Uterus (tissue), 4 donors: ENCODE measurements at places on chromosomes 11 and 22.

DNA sequence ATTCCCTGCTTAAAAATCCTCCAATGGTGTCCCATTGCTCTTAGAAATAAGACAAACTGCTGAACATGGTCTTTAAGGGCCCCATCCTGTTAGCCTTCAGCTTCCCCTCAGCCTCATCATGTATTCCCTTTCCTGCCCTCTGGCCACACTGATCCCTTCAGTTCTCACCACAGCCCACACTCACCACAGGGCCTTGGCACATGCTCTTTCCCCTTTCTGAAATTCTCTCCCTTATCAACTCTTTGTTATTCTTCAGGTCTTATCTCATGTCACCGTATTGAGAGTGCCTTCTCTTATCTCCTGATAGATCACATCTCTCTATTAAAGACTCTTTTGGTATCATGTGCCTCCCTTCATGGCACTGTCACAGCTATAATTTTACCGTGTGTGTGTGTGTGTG lies 167.8 kb upstream of the MPPED2 start:
- DNase-seq = no peak

DNA sequence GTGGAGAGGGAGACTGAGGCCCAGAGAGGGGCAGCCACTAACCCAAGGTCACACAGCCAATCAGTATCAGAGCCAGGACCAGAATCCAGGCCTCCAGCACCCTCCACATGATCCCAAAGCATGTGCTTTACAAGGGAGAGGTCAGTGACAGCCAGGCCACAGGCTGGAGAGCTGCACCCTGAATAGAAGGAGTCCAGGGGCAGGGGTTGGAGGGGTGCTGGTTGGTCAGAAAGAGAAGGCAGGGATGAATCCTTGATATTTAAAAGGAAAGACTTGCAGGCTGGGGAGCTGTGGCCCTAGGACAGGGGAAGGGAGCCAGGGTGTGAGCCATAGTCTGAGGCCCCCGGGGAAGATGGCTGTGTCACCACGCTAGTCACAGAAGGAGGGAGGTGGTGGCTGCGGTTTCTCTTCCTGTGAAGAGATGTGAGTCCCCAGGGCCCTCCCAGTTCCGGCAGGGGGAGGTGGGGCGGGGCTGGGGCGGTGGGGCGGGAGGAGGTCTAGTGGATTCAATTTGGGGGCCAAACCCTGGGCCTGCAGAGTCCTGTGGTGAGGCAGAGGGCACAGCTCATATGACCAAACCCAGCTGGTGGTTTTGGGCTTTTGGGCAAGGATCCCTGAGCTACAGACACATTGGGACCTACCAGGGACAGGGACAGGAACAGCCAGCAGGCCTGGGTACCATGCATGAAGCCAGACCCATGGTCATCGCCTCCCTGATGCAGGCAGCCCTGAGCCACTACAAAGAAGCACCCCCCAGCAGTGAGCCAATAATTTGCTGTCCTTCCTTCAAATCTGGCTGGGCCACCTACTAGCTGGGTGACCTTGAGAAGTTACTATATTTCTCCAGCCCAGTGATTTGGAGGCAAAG lies 14.0 kb downstream of the RAC2 start:
- no peak for DNase-seq

DNA sequence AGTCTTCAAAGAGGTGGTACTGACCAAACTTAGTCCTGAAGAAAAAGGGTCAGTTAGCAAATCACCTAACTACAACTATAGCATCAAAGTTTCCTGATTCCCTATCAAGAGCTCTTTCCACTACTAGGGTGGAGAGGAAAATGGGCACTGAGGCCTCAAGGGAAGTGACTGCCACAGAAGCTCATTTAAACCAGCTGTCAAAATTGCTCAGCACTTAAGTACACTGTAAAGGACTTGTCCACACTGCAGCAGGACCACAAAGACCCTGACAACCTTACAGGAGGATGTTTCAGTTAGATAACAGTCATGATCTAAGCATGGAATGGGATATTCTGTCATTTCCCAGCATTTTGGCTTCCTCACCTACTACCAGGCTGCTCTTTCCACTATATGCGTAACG lies 33.0 kb downstream of the FAM168A start:
- no peak for DNase-seq

DNA sequence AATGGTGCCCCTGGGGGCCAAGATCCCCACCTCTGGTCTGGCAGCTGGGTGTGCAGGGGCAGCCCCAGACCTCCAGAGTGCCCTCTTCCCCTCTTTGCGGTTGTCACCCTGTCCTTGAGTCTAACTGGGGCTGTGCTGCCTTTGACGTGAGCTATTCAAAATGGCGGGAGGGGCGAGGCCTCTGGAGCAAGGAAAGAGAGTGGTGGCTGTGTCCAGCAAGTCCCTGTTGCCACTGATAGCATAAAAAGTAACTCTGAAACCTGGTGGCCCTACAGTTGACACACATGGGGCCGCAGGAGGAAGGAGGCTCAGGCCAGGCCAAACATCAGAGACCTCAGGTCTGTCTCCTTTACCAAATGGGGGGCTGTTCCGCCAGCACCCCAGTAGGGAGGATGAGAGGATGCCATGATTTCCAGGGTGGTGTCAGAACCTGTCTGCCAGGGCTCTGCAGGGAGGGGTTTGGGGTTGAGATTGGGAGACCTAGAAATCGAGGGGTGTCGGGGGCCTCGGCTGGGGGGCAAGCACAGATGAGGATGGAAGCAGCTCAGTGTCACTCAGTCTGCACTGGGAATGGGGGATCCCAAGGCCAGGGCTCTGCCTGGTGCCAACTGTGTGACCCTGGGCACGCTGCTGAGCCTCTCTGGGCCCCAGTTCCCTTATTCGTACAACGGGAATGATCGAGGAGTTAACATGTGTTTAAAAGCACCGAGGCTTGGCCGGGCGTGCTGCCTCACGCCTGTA lies 49.2 kb upstream of the KCNQ1OT1 start:
- no peak for DNase-seq

GRCh38 chr11:94142308-94143281 lies 14.0 kb downstream of the PANX1 start:
- no peak for DNase-seq

- DNase-seq = no peak
These were observed 3.4 kb downstream of the DHCR7 start for GRCh38 chr11:71444811-71445210.

DNA sequence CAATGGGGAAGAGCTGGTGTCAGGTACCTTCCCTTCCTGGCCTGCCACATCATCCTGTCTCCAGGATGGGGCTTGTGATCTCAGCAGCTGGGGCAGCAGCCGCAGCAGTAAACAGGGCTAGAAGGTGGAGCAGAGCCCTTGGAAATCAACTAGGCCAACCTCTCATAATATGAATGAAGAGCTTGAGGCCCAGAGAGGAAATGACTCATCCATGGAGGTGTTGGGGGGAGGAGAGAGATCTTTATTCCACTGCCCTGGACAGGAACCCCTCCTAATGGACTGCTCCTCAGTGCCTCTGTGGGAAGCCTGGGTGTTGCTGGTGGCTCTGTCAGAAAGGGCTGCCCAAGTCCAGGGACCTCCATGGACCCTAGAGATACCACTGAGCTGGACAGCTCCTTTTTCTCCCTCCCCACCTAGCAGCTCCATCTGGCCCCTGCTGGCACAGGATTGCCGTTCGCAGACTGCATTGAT lies 111.8 kb downstream of the OSBP2 start:
- DNase-seq = no peak

DNA sequence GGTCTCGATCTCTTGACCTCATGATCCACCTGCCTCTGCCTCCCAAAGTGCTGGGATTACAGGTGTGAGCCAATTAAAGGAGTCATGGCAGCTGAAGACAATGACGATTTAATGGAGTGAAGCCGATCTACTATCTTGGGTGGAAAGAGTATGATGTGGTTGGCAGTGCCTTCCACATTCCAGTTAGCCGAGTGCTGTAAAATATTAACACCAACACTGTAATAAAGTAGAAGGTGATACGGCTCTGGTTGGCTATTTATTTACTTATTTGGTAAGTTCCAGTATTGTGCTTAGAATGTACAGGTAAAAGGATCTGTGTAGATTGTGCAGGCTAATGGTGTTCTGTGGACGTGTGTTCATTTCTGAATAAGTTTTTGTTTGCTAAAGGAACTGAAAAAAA lies 149.6 kb upstream of the MTMR2 start:
- no peak for DNase-seq

DNA sequence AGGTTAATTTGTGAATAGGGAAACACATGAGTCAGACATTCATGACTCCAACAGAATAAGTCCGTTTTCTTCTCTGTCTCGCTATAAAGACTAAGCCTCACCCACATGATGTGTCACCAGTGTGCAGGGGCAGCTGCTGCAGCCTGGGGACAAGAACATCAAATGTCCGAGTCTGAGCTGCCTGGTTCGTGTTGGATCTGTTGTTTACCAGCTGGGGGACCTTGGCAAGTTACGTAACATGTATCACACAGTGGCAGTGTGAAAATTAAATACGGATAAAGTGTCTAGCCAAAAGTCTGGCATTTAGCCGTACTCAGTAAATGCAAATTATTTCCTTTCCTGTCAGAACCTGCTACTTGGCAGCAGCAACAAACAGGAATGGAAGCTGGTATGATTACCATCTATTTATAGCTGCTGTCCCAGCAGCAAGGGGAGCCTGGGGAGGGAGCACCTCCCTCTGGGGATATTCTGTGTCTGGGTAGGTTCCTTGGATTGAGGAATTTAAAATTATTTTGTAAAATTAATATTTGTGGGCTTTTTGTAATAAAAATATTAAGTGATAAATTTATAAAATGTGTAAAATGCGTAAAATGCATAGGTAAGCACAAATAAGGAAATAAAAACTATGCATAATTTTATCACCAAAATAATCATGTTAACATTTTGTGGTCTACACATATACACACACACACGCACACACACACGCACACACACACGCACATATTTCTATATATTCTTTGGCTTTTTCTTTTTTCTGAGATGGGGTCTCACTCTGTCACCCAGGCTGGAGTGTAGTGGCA lies 1.3 kb upstream of the CLDN25 start:
- DNase-seq = no peak

GRCh38 chr11:79956061-79956460 lies 515.2 kb upstream of the TENM4 start:
- no peak for DNase-seq

GRCh38 chr22:35521358-35522224 lies 19.0 kb upstream of the RASD2 start:
- DNase-seq = no peak

- DNase-seq = no peak
These were observed 21.3 kb downstream of the CBX7 start for GRCh38 chr22:39130892-39131855.

- no peak for DNase-seq
These were observed 86.1 kb downstream of the GRM5 start for GRCh38 chr11:88979641-88980040.

DNA sequence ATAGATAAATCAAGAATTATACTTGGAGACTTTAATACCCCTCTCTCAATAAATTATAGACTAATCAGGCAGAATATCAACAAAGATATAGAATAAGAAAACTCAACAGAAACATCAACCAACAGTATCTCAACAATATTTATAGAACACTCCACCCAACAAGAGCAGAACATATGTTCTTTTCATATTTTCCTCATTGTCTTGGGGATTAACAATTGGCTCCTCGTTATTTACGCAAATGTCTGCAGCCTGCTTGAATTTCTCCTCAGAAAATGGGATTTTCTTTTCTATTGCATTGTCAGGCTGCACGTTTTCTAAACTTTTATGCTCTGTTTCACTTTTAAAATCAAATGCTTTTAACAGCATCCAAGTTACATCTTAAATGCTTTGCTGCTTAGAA lies 37.0 kb upstream of the FBLN1 start:
- no peak for DNase-seq

DNA sequence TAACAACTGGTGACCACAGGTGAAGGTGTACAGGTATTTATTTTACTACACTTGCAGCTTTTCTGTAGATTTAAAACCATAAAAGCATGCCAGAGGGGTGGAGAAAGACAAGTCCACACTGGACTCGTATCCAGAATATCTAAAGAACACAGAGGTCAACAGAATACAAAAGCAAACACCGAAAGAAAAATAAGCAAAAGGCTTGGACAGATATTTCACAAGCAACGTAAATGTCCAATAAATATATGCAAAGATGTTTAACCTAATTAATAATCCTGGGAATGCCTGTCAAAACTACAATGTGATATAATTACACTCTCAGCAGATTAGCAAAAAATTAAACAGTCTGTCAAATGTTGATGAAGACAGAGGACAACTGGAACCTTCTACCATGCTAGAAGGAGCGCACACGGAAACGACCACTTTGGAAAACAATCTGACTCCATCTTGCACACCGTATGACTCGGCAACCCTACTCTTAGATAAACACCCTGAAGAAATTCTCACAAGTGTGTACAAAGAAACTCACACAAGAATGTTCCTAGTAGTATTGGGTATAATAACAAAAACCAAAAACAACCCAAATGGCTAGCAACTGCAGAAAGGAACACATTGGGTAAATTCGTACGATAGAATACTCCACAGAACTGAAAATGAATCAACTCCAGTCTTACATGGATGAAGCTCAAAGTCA lies 27.2 kb downstream of the GNB1L start:
- no peak for DNase-seq
